HAP-1 (cell line): ENCODE measurements at places on chromosomes 12 and 14.
A peak's percentile ranks its signal among the peaks of the same experiment; 100 is the strongest.

GRCh38 chr12:80484746-80485145 is 40.7 kb downstream of the PTPRQ start:
- no peak for DNase-seq

GRCh38 chr14:41299924-41300323 is 306.8 kb upstream of the LRFN5 start:
- DNase-seq: no peak

DNA sequence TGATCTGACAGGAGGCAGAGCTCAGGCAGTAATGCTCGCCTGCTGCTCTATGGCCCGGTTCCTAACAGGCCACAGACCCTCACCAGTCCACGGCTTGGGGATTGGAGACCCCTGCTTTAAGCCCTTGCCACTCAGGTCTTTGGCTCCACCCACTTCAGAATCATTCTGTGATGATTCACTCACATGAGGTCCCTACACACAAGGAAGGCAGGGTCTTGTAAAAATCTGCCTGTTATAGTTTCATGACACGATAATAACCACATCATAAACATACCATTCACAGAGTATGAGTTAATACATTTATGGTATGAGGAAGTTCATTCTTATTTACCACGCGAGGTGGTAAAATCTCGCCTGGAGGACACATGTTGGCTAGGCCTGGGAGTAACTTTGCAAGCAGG is 29.0 kb upstream of the MAX start:
- DNase-seq: no peak

DNA sequence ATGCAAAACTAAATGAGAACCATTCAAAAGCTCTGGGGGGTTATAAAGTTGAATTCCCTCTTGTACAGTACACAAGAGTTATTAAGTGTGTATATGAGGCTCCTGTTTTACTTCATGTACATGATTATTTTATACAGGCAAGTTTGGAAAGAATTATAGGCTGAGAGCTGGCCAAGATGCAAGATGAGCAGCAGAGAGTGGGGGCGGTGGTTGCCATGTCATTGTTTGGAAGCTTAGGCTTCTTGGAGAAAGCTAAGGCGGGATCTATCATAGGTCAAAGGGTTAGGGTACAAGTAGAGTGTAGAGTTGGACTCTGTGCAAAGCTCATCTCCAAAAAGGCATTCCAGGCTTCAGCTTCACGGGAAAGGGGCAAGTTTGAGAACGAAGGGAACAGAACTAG is 297.1 kb upstream of the TBX3 start:
- DNase-seq: no peak

DNA sequence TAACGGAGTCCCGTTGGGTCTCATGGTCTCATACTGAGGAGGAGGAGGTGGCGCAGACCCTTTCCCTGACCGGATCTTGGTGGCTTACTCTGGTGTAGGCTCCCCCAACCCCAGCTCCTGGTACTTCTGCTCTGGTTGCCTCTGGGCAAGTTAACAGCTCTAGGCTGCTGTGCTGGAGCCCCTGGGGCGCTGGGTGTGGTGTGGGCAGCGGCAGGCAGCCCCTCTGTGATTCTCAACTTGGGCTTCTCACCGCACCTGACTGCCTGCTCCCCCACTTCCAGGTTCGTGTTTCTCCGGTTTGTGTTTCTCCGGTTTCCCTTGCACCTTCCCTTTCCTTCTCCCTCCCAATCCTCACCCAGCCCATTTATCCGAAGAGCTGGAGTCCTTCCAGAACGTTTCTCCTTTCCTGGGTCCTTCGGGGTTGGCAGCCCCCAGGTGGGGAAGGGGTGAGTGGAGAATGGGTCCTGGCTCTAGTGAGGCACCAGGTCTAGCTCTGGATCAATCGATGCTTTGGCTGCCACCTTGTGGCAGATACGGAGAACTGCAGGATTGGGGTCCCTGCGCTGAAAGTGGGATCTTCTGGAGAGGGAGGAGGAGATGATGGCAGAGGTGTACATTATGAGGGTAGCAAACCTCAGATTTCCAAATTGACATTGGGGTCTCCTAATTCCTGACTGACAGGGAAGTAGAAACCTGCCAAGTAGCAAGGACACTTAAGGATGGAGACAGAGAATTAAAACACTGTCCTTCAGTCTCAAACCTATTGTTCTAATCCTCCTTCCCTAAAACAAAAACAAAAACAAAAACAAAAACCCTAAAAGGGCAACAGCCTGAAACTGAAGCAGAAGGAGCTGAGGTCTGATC is 8.3 kb downstream of the CISTR start:
- DNase-seq: peak; percentile 75

- DNase-seq: no peak
Measured at GRCh38 chr12:94874518-94875302, 128.8 kb downstream of the NDUFA12 start.

DNA sequence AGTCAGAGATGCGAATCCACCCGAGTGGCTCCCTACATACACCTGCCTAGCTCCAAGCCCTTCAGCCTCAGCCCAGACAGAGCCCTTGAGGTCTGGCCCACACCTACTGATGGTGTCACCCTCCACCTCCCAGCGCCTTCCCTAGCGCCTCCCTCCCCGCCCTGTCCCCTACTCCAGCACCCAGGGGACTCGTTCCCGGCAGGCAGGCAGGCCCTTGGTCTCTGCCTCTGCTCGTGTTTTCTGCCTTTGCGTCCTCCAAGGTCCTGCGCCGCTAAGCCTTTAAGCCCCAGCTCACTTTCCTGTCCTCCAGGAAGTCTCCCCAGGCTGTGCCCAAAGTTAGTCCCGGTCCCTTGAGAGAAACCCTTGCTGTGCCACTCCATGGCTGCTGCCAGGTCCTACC is 12.7 kb downstream of the INF2 start:
- no peak for DNase-seq

DNA sequence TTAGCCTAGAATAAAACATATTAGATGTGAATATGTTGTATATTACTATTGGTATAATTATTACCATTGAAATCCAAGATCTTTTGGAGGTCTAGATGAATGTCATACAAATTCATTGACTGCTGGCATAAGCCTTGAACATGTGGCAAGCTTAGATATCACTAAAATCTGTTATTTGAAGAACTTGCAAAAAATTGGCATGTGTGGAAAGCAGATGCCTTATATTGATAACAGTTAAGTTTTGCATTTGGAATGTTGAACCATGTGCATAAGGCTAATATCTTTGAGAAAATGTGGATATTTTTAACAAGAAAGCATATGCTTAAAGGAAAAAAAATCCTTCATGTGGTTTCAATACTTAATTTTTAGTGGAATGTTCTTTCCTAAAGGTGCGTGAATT is 203.6 kb upstream of the PRICKLE1 start:
- DNase-seq: no peak

DNA sequence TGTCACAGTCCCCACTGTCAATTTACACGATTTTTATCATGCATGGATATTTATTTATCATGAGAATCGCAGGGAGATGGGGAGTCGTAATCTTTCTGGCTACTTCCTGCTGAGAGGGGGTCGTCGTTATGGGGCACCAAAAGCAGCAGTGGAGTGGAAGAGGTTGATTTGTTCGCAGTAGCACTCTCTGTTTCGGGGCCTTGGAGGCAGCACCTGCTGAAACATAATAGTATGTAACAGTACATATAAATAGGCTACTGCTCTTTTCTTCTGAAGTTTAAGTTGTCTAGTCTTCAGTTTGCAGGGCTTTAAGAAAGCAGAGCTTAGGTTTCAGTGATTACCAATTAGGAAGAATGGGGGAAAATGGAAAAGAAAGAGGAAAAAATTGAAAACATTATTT is 3.8 kb downstream of the SOAT2 start:
- no peak for DNase-seq

GRCh38 chr14:36604757-36605505 is 22.5 kb upstream of the NKX2-8 start:
- DNase-seq: peak; percentile 80

DNA sequence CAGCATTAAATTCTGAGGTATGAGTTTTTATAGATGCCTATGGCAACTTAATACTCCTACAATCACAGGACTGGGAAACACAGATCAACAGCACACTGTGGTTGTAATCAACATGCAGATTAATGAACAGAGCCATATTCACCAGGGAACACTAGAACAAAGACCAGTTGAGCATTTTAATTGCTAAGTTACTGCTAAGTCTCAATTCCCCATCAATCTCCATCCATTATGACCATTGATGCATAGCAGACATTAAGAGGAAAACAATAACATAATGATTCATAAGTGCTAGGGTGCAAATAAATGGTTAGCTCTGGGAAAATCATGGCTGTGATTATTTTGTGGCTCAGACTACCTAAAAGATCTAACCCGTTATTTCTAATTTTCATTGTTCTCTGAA is 505.6 kb downstream of the TRHDE start:
- no peak for DNase-seq

DNA sequence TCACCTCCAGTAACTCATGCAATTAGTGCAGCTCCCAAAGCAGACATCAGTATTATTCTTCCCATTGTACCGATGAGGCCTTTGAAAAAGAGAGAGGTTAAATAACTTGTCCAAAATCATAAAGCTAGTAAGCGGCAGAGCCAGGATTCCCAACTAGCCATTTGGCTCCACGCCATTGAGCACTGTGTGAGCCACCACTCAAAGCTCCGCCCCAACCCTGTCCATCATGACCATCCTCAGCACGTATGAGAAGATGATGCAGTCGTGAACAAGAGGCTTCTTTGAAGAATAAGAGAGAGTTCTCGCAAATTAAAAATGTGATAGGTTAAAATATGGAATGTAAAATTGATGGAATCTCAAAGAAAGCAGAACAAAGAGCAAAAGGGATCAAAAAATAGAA is 14.6 kb downstream of the CLMN start:
- no peak for DNase-seq

GRCh38 chr12:82695531-82695930 is 8.8 kb downstream of the TMTC2 start:
- DNase-seq: peak; percentile 22

DNA sequence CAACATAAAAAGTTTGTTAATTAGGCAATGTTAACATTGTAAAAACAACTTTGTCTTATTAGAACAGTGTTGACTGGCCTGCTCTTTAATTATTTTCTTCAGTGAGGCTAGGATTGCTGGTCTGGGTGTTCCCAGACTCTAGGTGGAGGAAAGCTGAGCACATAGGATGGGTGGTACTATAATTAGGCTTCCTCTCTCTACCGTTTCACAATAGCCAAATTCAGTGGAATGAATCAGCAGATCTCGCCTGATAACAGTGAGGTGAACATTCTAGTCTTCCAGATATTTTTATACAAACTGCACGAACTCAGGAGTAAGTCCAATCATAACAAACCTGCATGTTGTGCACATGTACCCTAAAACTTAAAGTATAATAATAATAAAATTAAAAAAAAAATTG is 11.9 kb downstream of the PTGDR start:
- DNase-seq: no peak

- no peak for DNase-seq
Measured at GRCh38 chr14:59140106-59140843, 48.2 kb upstream of the DAAM1 start.

- peak; percentile 26 for DNase-seq
Measured at GRCh38 chr14:23285530-23286019, 357 bp downstream of the HOMEZ start.

DNA sequence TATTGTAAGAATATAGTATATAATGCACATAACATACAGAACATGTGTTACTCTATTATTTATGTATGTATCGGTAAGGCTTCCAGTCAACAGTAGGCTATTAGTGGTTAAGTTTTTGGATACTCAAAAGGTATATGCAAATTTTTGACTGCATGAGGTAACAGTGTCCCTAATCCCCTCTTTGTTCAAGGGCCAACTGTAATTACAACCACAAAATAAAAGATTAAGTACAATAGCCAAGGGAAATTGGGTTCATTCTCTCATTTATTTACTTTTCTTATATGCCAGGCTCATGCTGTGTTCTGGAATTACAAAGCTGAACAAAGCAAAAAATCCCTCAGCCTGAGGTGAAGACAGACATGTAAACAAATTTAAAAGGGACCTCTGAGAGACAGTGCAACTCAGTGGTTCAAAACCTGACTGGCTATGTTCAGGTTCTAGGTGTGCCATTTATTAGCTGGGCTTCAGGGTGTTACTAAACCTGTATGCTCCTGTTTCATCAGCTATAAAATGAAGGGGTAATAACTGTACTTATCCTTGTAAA is 43.4 kb upstream of the TSPAN8 start:
- no peak for DNase-seq

DNA sequence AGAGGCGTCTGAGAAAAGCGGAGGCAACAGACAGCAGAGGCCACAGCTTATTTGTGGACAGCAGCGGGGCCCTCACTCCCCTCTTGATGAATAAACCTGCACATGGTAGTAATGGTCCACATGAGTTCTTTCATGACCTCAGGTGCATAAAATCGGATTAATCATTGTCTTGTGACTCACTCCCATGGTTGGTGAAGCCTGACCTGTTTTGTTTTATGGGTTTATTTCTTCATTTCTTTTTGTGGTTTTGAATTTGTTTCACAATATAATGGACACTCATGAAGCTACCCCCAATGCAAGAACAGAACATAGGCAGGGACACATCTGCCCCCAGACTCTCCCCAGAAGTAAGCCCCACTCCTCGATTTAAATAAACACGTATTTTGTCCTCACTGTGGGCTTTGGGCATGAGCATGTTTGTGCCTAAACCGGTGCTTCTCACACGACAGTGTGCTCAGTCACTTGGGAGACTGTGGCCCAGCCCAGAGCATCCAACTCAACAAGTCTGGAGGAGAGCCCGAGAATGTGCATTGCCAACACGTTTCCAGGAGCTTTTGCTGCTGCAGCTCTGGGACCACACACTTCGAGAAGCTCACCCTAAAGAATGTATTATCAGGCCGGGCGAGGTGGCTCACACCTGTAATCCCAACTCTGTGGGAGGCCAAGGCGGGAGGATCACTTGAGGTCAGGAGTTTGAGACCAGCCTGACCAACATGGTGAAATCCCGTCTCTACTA is 116.1 kb downstream of the SCARB1 start:
- DNase-seq: no peak

DNA sequence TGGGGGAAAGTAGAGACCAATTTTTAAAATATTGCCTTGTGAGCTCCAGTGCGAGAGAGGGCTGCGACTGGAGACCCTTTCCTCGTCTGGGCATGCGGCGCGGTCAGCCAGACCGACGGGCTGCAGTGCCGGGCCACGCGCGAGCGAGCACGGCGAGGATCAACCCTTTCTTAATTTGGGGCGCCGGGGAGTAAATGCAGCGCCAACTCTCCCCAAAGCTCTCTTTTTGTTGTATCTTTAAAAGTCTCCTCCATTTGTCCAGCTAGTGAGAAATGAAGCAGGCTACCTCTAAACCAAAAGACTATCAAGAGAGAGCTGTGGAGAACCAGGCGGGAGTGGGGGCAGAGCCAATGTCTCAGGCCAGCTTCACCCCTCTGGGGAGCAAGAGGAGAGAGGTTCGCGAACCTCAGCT is 1.4 kb downstream of the SIX1 start:
- DNase-seq: no peak

GRCh38 chr12:90515199-90516175 is 439.5 kb downstream of the CCER1 start:
- no peak for DNase-seq

GRCh38 chr12:84276215-84276614 is 636.4 kb downstream of the SLC6A15 start:
- no peak for DNase-seq
